ENCODE measurements at places on chromosomes 6 and 20.

DNA sequence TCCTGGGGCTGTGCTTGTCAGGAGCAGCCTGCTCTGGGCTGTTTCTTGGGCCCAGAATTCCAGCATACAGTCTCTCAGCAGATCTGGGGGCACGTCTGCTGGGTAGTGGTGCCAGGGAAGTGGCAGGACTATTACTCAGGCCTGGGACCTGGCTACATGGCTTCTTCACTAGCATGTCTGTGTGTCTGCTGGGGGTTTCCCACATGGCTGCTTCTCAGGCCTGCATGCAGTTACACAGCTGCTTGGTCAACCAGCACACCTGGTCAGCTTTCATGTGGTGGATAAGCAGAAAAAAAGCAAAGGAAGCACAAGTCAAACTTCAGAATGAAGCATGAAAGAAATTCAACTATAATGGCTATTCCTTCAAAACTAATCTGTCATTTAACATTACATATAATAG lies 316.2 kb upstream of the NOX3 start:
- no peak for DNase-seq

- no peak for DNase-seq
Observed at GRCh38 chr6:130964808-130965604, 98.0 kb downstream of the EPB41L2 start.

- DNase-seq = peak; percentile 98
Observed at GRCh38 chr6:146913842-146914488, 290.3 kb upstream of the STXBP5 start.

DNA sequence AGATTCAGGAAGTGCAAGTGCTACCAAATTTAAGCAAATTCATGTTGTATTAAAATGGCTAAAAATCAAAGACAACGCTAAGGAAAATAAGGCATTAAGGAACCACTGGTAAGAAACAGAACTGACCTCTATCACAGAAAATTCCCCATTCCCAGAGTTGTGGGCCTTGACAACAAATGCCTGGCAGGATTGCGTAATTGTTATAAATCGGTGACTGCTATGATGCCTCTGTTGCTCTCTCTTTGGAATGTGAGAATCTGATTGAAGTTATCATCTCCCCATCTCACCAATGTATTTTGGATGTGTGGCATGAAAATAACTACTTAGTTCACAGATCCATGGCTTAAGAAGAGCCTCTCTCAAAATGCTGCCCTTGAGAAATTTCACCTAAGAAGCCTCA lies 257.3 kb downstream of the OGFRL1 start:
- no peak for DNase-seq

GRCh38 chr6:14783594-14783993 lies 462.3 kb upstream of the JARID2 start:
- no peak for DNase-seq

DNA sequence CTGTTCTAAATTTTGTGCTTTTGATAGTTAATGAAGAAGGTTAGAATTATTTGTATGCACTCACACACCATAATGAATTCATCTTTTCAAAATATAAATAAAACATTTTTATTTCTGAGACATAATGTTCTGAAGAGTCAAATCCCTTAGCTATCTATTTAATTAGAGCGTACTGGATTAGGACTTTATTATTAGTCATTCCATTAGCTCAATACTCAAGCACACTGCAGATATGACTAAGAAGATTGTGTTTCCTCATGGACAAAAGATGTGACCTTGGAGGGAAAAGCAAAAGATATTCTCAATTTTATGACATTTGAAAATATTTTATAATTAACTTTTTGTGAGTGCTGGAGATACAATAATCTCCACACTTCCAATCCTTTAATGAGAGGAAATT lies 666.4 kb downstream of the CD109 start:
- DNase-seq = no peak

GRCh38 chr6:145015739-145016558 lies 719.4 kb downstream of the EPM2A start:
- DNase-seq = peak; percentile 82

- no peak for DNase-seq
Observed at GRCh38 chr6:63677282-63677681, 41.7 kb downstream of the PHF3 start.

- DNase-seq = no peak
Observed at GRCh38 chr20:42399802-42400201, 781.6 kb upstream of the CHD6 start.

DNA sequence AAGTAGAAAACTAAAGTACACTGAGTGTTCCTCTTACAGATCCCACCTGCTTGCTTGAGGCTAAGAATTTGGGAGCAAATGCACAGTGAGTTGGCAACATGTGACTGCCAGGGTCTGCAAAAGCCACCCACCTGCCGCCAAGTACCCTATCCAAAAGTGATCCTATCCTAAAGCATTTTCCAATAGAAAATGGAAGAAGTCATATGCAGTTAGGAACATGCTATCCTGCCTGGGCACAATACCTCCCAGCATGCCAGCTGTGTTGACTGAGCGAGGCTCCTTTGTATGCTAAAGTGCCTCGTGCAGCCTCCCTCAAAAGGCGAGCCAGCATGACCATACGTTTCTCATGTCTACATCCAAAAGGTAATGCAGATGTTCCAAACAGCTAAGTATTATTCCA lies 52.7 kb downstream of the TRAF3IP2 start:
- no peak for DNase-seq

DNA sequence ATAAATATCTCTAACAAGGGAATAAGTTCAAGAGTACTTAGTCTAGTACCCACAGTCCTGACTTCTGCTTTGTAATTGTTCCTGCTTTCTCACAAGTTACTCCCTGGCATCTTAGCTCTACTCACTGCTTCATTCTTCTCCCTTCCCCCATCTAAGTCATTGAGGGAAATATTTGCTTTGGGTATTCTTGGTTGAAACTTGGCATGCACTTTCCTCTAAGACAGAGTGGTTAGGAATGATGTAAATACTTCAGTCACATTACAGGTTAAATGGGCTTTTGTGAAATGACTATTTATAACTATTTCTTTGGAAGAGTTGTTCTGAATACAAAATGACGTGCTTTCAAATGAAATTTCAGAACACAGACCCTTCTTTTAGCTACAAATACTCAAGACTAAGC lies 67.7 kb upstream of the PLEKHG1 start:
- DNase-seq = no peak

DNA sequence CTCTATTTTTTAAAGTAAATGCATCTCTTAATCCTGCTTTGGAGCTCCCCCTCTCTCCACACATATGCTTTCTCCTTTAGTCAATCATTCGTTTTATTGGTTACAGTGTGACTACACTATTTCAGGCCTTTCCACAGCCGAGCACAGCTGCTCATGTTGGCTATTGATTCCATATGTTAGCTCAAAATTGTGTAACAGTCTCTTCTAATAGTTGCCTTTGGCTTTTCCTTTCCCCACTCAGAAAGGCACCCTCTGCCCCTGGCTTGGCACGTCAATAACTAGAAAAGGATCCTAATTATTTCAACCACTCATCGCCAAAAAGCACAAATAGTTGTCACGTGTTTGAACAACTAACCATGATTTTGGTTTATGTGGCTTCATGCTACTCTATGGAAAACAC lies 410.3 kb upstream of the SLC35B3 start:
- no peak for DNase-seq

DNA sequence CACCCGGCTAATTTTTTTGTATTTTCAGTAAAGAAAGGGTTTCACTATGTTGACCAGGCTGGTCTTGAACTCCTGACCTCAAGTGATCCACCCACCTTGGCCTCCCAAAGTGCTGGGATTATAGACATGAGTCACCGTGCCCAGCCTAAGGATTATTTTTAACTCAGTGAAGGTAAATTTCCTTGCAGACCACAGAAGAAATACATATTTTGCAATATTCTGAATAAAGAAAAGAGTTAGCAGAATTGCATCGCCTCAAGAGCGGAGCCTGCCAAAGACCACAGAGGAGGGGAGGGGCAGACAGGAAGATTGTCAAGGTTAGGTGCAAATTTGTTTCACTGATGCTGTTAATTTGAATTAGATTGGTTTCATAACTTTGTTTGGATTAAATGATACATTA lies 47.4 kb downstream of the SOD2 start:
- DNase-seq = no peak

GRCh38 chr6:107030151-107030550 lies 2.2 kb downstream of the MTRES1 start:
- no peak for DNase-seq

DNA sequence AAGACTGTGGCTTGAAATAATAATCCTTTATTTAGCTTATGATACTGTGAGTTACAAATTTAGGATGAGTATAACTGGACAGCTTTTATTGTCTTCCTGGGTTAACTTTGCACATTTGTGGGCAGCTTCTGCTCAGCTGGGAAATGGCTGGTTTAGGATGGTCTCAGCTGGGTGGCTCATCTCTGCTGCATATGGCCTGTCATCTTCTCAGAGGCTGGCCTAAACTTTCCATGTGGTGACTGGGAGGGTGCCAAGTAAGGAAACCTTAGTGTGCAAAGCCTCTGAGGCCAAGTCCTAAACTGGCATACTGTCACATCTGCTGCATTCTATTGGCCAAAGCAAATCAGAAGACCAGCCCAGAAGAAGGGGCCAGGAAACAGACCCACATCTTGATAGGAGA lies 40.2 kb downstream of the BTBD3 start:
- no peak for DNase-seq

DNA sequence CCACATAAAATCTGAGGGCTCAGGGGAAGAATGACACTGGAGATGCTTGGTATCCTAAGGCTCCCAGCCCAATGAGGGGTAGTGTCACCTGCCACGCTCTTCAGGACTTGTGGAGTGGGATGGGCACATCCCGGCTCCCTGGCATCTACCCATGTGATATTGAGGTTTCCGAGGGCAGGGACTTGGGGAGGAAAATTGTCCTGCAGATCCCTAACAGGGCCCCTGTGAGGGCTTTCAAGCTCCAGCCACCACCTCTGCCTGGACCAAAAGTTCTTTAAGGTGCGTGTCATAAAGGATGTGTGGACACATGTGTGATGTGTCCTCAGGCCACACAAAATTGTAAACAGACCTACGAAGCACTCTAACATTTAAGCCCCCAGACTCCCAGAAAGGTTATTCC lies 2.5 kb downstream of the SCML4 start:
- no peak for DNase-seq

DNA sequence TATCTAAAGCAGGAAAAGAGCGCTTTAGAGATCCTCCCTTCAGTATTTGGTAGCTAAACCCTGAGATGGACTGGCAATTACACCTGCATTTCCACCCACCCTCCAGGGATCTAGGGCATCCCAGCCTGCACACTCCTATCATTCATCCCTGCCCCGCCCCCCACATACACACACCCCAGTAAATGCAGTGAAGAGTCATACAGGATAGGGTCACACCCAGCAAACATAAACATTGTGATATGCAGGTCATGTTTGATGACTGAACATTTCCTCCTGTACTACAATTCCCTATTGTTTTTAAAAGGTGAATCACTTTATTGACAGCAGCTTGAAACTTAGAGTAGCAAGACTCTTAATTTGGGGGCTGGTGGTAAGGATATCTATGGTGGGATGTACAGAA lies 112.9 kb downstream of the FOXO3 start:
- no peak for DNase-seq

GRCh38 chr6:53582963-53583362 lies 38.1 kb upstream of the GCLC start:
- no peak for DNase-seq

DNA sequence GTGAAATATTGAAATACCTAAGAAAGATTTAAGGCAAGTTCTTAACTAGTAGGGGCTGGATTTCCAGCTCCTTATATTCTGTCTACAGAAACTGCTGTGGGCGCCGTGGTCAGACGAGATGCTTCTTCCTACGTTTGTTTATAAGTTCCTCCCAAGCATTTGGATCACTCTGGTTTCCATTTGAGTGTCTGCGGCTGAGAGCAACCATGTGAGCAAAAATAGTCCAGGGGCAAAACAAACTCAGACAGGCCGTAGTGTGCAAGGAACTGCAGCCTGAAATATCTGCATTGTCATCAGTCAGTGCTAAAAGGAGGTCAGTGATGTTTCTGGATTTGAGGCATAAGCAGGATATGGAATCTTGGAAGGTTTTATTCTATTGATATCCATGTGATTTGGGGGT lies 485.9 kb upstream of the JAG1 start:
- DNase-seq = peak; percentile 44

- DNase-seq = no peak
Observed at GRCh38 chr6:89302195-89302770, 12.8 kb downstream of the GABRR2 start.

- no peak for DNase-seq
Observed at GRCh38 chr20:58202044-58202443, 26.4 kb downstream of the ANKRD60 start.

GRCh38 chr6:54419885-54420284 lies 111.6 kb downstream of the TINAG start:
- DNase-seq = peak; percentile 89

GRCh38 chr6:4885341-4885933 lies 109.2 kb downstream of the CDYL start:
- DNase-seq = no peak

- no peak for DNase-seq
Observed at GRCh38 chr6:137111296-137112066, 62.0 kb downstream of the IL22RA2 start.

GRCh38 chr6:28141500-28142329 lies at the start of gene ZKSCAN8:
Gene ZKSCAN8, plus strand, starts transcription at chr6:28141883. Its CDS starts 6,525 bp downstream, at chr6:28148408.
- no peak for DNase-seq

GRCh38 chr6:65450451-65450850 lies 256.6 kb downstream of the EYS start:
- DNase-seq = no peak

DNA sequence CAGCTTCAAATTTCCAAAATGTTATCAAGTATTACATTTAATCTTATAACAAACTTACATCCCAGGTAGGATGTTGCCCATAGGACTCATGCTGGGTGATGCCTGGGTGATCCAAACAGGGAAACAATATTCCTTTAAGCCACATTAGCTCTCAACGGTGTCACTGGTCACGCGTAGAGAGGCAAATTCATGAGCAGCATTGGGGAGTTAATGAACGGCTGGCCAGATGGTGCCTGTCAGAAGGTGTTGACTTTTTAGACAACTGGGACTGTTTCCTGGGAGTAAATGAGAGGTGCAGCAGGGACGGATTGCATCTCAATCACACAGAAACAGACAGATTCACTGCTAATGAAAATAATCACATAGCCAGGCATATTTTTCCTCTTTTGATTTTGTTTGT lies 83.3 kb upstream of the ID4 start:
- DNase-seq = no peak

- DNase-seq = no peak
Observed at GRCh38 chr6:12423832-12424231, 133.7 kb downstream of the EDN1 start.

- DNase-seq = no peak
Observed at GRCh38 chr6:2020909-2021308, 224.5 kb downstream of the GMDS start.

DNA sequence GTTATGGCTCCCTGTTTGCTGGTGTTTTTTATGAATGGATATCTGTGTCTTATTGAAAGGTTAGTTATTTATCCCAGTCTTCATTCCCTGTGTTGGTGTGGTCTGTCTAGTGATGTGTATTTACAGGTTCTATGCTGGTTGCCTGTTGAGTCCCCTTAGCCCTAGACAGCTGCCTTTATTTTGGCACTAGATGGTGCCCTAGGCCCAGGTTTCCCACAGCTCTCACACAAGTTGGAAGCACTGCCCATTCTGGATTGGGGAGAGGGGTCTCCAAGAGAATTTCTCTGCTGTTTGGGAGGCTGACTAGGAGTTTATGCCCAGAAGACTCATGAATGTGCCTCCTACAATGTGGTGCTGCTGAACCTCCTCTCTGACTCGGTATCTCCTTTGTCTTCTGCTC lies 12.4 kb downstream of the GRM1 start:
- no peak for DNase-seq

All from non-pigmented ciliary epithelial cell (primary cell).